ENCODE measurements at places on chromosomes 2 and 18.

DNA sequence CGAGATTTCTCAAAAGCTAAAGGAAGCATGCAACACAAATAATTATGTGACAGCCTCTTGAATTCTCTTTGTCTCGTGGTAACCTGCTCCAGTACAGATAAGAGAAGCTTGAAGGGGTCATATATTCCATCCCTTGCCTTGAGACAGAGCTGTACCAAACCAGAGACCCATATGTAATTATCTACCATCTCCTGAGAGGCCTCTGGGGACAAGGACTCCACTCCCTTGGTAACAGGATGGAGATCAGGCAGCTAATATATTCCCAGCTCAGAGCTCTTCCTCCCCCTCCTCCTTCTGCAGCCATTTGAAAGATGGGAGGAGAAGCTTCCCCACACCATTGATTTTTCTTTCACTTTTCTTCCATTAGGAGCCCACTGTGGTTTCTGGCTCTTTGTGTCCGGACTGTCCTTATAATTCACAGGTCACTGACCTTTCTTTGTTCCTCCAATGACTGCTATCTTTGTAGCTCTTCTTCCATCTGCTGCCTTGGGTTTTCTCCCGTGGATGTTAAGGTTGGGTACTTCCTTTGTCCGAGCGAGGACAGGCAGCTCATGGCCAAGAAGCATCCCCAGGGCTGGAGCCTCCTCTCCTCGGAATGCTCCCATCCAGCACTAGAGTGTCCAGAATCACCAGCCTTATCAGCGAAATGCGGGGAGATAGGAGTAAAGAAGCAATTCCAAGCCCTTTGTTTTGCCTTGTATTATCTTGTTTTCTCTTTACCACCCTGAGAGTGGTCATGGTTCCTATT, 72.6 kb upstream of the STPG4 start:
- no peak for DNase-seq

GRCh38 chr2:30932870-30933269, 125.6 kb upstream of the CAPN13 start:
- DNase-seq = no peak

DNA sequence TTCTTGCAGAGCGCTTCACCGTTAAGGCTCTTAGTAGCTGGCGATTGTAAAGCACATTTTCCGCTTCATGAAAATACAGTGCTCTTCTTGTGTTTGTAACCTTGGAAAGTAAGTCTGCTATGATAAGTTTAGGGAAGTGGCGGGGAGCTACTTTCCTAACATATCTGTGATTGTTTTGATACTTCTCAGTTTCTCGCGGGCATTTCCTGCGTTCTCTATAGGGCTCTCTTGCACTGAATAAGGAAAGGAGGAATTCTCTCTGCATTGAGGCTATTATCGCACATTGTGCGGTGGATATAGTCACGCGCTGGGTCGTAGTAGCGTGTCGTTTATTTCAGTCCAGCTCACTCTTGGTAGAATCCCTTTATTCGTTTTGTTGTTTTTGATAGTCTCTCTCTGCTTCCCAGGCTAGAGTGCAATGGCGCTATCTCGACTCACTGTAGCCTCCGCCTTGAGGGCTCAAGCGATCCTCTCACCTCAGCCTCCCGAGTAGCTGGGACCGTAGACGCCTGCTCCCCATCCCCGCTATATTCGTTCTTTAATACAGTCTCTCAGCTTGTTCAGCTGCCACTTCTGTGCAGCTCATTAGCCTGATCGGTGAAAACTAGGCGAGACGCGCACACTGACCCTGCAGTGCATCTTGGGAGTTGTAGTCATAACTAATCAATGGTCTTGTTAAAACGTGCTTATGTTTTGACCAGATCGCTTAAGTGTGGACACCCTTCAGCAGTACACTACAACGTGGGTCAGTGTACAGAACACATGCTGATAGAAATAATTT, 1.0 kb upstream of the PPP4R3B start:
- DNase-seq = peak; percentile 33

- DNase-seq = no peak
These were observed 152.3 kb downstream of the MEIS1 start for GRCh38 chr2:66587216-66587615.

DNA sequence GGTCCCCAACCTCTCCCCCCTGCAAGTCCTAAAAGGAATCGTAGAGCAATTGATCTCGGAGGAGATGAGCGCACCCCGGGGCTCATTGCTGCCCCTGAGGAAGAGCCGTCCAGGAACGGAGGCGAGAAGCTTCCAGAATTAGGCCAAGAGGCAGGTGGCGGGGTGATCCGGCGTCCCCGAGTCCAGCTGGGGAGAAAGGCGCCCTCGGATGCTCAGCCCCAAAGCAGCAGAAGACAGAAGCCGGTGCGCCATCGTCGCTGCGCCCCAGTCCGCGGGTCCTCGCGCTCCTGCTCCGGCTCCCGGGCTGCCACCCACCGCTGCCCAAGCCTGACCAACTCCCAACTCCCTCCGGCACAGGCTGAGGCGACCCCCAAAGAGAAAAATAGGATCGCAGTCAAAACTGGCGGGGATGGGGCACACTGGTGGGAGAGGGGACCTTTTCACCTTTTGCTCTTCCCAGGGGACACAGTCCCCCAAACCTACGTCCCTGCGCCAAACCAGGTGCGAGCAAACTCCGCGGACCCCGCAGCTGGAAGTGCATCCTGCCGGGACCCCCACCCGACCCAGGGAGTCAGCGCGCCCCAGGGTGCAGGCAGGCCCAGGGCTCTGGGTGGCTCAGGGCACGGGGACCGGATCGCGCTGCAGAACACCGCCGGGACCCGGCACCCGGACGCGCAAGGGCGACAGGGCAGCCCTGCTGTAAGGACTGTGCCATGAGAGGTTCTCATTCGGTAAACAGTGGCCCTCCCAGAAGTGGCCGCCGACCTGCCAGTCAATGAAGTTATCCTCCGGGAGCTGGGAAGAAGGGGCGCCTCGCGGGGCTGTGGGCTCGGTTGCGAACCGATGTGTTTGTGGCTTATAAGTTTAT, 8.4 kb upstream of the MEIS1 start:
- no peak for DNase-seq

- DNase-seq = no peak
These were observed 282.3 kb downstream of the SOX11 start for GRCh38 chr2:5974477-5974876.

DNA sequence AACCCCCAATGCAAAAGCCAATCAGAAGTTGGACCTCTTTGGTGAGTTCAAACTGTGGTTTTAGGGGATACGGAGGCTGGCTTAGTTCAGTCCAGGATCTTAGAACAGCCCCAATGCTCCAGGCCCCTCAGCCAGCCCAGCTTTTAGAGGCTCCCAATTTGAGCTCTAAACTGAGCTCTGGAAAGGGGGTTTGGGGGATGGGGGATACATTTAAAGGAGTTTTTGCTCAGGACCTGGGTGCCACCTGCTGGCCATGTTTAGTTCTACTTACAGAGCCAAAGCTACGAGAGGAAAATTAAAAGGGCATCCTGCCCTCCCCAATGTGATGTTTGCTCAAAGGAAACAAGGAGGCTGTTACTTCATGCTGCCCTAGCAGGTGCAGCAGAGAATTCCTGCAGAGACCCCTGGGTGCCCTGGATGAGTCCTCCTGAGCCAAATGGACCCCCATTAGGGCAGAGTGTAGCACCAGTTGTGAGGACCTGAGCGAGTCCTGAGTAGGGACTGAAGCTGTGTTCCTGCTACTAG, 15.9 kb upstream of the TMEM214 start:
- no peak for DNase-seq

GRCh38 chr2:216918088-216918680, 58.3 kb upstream of the TNP1 start:
- DNase-seq = peak; percentile 9

GRCh38 chr18:79030680-79031079, 38.5 kb upstream of the ATP9B start:
- no peak for DNase-seq

Data from HS-27A (cell line).